ENCODE measurements at places on chromosomes 2 and 18.

- no peak for DNase-seq
Observed at GRCh38 chr2:7097353-7097895, 180.2 kb downstream of the RNF144A start.

DNA sequence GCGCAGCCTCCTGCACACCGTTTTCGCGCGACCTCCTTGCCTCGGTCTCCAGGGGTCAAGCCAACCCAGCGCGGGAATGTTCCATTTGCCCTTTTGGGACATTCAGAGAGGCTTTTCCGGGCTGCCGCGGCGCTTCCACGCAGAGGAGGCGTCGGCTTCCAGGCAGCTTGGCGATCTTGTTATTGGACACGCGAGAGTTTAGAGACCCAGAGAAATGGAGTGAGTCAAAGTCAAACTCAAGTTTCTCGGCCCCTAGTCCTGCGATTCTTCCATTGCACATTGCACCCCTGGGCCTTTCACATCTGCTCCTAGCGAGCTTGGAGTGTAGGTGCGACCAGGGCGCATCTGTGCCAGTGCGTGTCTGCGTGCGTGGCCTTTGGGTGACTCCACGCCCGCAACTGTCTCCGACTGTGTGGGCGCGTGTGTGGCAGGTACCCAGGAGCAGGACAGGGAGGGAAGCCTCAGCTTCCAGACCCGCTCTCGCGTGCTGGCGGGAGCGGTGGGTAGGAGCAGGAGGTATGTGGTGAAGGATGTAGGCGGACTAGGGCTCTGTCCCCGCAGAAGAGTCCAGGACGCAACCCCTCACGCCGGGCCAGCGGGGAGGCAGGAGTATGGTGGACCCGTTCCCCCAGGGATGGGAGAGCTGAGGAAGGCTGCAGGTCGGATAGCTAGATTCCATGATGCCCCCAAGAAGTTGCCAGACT lies 13.5 kb downstream of the SIX3 start:
- no peak for DNase-seq

GRCh38 chr2:225270861-225271260 lies 128.6 kb upstream of the NYAP2 start:
- DNase-seq = no peak

DNA sequence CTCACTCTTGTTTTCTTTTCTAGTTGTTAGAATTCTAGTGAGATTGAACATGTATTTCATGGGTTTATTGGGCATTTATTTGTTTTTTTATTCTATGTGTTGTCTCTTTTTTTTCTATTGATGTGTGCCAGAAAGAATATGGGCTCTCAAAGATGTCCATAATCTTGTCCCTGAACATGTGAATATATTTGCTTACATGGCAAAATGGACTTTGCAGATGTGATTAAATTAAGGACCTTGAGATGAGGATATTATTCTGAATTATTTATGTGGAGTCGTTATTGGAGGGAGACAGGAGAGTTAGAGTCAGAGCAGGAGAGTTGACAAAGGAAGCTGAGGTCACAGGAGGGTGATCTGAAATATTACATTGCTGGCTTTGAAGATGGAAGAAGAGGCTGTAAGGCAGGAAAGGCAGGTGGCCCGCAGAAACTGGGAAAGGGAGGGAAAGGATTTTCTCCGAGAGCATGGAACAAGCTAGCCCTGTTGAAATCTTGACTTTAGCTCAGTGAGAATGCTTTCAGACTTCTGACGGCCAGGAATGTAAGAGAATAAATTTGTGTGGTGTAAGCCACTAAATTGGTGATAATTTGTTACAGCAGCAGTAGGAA lies 82.8 kb downstream of the NABP1 start:
- DNase-seq = no peak

GRCh38 chr2:180015951-180016709 lies 9.0 kb upstream of the CWC22 start:
- DNase-seq = no peak

DNA sequence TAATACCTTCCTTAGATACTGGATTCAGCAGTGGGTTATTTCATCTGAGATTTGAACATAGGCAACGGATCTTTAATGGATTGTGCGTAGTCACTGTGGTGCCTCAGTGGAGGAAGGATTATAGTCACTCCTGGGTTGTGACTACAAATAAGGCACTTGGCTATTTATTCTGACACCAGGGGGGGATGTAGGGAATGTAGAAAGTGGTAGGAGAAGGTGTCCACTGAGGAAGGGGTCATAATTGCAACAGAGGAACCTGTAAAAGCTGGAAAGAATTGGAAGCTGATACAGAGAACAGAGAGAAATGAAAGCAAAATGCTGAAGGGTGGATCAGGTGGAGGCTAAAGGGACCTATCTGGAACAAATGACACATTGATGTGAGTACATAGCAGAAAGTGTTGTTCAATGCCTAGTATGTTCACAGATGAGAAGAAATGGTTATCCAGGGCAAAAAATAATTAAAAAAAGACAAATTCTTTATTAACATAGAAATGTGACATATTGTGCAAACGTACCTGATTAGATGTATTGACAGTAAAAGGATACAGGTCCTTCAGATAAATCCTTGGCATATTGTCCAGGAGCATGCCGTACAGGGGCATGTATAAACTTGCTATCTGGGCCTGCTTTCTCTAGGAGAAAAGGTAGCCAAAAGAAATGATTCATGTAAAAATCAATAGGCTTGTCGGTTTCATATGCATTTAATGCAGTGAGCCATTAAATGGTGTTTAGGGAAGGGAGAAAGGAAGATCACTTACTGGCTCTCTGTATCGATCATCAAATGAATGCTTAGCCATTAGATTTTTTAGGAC lies 91.2 kb upstream of the CCDC195 start:
- no peak for DNase-seq

DNA sequence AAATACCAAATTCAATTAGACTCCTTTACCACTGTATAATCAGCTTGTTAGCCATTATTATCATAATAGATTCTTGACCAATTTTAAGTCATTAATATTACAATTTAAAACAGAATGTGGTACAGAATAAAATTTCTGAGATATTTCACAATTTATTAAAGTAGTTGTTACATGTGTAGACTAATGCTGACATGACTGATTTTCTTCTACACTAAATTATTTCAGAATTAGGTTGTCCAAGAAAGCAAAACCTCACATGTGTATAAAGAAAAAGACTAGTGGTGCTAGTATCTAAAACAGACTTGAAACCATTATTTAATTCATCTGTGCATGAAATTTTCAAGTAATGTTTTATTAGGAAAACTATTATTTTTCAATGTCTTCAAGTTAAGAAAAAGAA lies 79.2 kb upstream of the COL3A1 start:
- DNase-seq = no peak

DNA sequence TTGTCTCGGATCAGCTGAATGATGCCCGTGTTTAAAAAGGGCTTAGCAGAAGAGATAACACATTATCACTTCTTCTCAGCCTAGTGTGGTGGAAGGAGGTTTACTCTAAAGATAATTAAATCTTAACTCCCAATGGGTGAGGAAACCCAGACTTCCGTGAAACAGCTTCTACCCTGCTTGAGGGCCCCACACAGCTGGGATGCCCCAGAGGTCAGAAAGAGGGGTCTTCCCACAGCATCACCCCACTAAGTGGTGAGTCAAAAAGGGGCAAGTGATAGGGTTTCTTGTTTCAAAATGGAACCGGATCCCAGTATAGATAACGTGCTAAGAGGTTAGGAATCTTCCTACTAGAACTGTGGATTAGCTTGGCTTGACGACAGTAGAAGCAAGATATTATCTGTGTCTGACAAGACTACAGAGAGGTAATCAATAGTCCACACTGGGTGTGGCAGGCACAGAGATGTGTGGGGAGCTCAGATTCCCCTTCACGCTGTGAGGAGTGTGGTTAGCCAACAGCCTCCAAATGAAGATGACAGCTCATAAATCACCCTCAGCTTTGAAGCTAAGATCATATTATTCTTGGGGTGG lies 129.6 kb upstream of the COPS8 start:
- DNase-seq = no peak

Measured in esophagus squamous epithelium (tissue), 5 donors.